ENCODE measurements at places on chromosomes 2 and 18. TPM values are rescaled to one million over a fixed set of nuclear protein-coding genes. Genes with fewer than 3 reads are reported as not detected.

- DNase-seq, result no peak
These were observed 279.5 kb upstream of the RAB6C start for GRCh38 chr2:129699781-129700573.

GRCh38 chr18:79818036-79818435, 20.3 kb downstream of the KCNG2 start:
- peak; percentile 19 for DNase-seq

- no peak for DNase-seq
These were observed 10.5 kb downstream of the PROC start for GRCh38 chr2:127428815-127429109.

Gene MTLN
- total RNA-seq, result 108 TPM

Gene RAD51AP2
- total RNA-seq, result not detected

DNA sequence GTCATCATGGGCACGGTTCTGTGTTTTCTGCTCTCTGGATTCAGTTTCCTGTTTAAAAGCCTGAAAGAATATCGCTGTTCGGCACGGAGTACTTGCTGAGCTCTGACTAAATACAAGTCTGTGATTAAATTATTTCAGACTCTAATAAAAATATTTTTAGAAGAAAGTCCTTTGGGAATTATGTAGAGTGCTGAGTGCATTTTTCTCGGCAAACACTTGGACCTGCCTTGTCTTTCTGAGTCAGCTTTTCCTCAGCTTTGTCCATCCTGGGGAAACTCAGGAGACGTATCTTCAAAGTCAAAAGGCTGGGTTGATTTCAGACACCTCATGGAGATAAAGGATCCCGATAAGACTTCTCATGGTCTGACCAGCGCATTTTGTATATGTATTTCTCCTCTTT, 45.9 kb downstream of the IL1R2 start:
- no peak for DNase-seq

DNA sequence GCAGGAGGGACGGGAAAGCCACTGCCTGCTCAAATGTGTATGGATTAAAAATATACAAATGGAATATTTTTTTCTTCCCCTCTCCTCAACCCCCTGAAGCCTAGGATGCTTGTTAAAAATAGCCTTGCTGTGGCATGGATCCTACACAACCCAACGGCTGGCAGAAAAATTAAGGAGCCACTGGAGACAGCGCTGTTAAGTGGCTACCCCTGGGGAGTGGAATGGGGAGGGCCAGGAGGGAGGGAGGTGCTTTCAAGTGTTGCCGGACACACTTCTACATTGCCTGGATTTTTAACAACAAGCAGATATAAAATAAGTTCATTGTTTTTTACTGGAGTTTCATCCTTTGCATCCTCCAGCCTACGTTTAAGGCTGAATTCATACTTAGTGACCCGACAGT, 66.6 kb downstream of the ZBTB7C start:
- DNase-seq, result no peak

DNA sequence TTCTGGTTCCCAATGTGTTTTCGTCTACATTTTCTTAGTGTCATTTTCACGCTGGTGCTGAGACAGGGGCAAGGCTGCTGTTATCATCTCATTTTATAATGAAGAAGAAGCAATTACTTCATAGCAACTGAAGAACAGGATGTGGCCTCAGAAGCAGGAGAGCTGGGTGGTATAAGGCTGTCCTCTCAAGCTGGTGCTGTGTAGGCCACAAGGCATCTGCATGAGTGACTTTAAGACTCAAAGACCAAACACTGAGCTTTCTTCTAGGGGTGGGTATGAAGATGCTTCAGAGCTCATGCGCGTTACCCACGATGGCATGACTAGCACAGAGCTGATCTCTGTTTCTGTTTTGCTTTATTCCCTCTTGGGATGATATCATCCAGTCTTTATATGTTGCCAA, 7.3 kb downstream of the IL36G start:
- DNase-seq, result no peak

GRCh38 chr2:8162552-8162951, 519.3 kb upstream of the ID2 start:
- DNase-seq, result no peak

Gene AMER3
- total RNA-seq, result not detected

Gene KATNAL2
- 3.7 TPM for total RNA-seq

Gene LYPD6
- total RNA-seq, result 8.5 TPM

- no peak for DNase-seq
These were observed 12.4 kb downstream of the TNS1 start for GRCh38 chr2:217990389-217990788.

Gene RTP5
- total RNA-seq, result not detected

DNA sequence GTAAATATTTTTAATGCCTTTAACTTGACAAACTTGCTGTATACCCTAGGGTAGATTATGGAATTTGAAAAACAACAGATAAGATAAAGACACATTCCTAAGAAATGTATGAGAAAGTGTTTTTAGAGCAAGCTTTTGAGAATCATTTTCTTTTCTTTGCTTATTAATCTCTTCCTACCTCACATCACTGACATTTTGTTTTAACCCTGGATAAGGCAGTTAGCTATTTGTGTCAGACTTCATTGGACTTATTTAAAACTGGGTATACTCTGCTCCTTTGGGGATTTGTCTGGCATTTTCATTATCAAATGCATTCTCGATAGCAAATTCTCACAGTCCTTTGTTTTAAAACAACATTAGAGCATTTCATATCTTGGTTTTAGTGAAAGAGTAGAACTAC, 17.2 kb downstream of the EML4 start:
- no peak for DNase-seq

Gene SIX2
- 12.2 TPM for total RNA-seq

- DNase-seq, result no peak
These were observed 145.7 kb downstream of the NUP35 start for GRCh38 chr2:183269956-183270355.
